A549 treated with CpdA at 1 μM for 4 hours (cell line): ENCODE measurements at places on chromosomes 6 and 20. TPM values are rescaled to one million over a fixed set of nuclear protein-coding genes. Genes with fewer than 3 reads are reported as not detected.

TRIM10 gene
- total RNA-seq = not detected in 5 replicates

CALHM5 gene
- 0.05 to 0.08 TPM (median 0.06 TPM) in 5 replicates for total RNA-seq

FLRT3 gene
- 1.8 to 2.1 TPM (median 2.0 TPM) in 5 replicates for total RNA-seq

QKI gene
- total RNA-seq = 35.3 to 81.2 TPM (median 50.3 TPM) in 5 replicates
